ENCODE measurements at places on chromosomes 1 and 21.

DNA sequence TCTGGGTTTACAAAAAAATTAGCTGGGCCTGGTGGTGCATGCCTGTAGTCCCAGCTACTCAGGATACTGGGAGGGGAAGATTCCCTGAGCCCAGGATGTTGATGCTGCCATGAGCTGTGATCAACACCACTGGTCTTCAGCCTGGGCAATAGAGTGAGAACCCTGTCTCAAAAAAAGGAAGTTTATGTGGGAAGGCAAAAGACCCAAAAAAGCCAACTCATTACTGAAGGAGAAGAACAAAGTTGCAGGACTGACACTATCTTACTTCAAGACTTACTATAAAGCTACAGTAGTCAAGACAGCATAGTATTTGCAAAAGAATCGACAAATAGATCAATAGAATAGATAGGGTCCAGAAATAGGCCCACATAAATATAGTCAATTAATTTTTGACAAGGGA lies 9.2 kb upstream of the PTGS2 start:
- DNase-seq = no peak

DNA sequence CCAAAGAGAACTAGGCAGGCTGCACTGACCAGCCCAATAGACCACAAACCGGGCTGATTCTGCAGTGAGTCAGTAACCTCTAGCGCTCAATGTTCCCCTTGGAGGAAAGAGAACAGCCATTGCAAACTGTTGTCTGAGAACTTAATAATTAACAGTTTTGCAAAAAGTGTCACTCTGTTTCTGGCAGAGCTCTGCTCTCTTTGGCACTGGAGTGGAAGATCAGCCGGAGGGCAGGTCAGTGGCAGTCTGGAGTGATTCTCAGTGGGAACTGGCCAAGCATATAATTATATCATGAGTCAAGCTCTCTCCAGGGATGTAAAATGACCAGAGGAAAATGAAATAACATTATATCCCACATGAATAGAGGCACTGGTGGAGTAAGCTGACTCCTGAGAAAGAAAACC lies 238.3 kb downstream of the HLX start:
- DNase-seq = no peak

- no peak for DNase-seq
These were observed 96.4 kb downstream of the GLIS1 start for GRCh38 chr1:53642607-53643006.

GRCh38 chr1:43354936-43355335 lies 3.8 kb upstream of the CDC20 start:
- no peak for DNase-seq

DNA sequence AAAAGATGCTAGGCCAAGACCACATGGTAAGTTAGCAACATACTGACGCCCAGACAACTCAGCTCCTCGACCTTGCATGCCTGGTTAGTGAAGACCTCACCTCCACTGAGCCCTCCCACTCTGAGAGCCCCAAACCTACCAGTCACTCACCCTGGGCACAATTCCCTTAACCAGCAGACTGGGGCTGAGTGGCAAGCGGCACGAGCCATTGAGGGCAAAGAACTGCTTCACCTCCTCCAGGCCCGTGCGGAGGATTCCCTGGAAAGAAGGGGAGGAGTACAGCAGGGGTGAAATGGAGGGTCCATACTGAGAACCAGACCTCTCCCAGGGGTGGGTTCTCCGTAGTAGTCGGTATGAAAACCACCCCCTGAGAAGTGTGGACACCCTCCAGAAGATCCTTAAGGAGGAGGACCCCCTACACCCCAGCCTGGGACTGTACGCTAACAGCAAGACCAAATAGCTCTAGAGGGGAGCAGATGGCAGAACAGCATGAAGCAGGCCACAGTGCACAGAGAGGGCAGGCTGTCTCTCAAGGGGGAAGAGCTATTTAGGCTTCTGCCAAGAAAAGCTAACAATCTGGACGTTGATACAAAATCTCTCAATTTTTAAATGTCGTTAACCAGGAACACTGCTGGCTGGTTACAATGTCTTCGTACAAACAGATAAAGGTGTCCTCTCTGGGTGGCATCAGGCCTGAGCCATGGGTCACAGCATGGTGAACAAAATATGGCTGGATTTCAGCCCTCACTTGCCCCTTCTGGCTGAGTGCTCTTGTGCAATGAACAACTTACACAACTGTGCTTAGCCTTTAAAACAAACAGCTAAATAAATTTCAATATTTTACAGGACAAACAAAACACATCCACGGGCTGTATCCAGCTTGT lies 31.0 kb upstream of the PPP1R15B start:
- no peak for DNase-seq

- DNase-seq = no peak
These were observed at the start of gene SUSD4 for GRCh38 chr1:223363856-223364684. TSS of gene SUSD4 (minus strand) at chr1:223364176. CDS start at chr1:223363425, 751 bp downstream.

DNA sequence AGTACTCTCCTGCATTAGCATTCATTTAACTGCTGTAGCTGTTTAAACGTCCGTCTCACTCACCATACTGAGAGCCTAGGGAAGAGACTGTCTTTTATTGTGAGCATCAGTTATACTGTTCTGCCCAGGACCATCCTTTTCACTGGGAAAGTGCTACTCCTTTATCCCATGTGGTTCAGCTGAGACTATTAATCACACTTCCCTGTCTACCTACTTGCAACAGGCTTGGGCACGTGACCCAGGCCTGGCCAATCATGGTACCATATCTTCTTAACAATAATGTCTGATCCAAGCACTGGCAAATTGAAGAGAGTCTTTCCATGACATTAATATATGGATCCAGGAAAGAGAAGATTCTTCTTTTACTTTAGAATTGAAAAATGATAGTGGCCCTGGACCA lies 108.1 kb downstream of the TM2D1 start:
- no peak for DNase-seq

Measured in Panc1 (cell line).